GF-D8 (cell line): ENCODE measurements at places on chromosomes 4 and X.

- no peak for DNase-seq
Measured at GRCh38 chr4:110475881-110476818, at the start of gene ENPEP. TSS of gene ENPEP (plus strand) at chr4:110476155. CDS start at chr4:110476415, 260 bp downstream.

GRCh38 chr4:30056016-30056766, 664.0 kb upstream of the PCDH7 start:
- DNase-seq = no peak

GRCh38 chr4:8594097-8595038, 1.8 kb downstream of the CPZ start:
- DNase-seq = peak; percentile 17

DNA sequence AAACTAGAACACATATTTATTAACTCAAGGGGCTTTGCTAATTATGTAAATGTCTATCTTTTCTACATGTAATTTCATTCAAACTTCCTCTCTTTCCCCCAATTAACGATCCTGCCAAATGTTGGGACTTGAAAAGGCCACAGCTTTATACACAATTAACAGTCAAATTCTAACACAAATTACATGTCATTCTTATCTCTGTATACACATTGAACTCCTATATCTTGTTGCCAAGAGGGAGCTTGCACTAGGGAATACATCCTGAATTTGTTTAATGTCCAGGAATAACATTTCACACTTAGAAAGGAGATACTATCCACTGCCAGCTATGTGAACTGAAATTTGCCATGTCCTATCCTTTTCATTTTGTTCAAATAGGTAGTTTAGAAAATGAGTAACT, 38.9 kb upstream of the MAB21L2 start:
- DNase-seq = no peak

- no peak for DNase-seq
Measured at GRCh38 chr4:52957835-52958631, 95.9 kb downstream of the RASL11B start.

GRCh38 chr4:6716958-6717655, 1.1 kb downstream of the BLOC1S4 start:
- no peak for DNase-seq

DNA sequence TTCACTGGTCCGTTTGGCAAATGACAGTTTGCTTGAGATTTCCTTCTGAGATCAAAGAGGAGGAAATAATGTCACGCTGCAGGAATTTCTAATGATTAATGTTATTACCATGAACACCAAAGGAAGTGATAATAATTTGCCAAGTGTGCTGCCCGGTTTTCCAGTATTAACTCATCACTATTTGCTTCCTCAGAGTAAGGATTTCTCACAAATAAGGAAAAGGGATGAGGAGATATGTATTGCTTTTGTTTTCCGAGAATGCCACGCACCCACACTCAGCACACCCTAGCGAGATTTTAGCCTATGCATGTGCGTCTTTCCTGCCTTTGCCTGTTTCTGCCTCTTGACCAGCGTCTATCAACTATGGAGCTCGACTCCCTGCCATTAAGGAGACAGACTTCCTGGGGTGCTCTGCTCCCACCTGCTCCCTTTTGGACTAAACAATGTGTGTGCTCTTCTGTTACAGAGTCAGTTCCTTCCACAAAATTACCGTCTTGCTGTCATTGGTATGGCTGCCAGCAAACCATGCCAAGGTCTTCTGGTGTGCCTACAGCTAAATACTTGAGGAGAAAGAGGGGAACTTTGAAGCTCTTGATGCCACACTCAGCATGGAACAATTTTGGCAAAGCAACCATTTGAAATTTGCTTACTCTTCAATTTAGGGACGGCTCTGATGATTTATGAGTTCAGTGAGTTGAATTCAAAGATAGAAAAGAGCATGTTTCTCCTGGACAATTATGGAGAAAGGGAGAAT, 393.1 kb upstream of the ZFP42 start:
- DNase-seq = no peak

DNA sequence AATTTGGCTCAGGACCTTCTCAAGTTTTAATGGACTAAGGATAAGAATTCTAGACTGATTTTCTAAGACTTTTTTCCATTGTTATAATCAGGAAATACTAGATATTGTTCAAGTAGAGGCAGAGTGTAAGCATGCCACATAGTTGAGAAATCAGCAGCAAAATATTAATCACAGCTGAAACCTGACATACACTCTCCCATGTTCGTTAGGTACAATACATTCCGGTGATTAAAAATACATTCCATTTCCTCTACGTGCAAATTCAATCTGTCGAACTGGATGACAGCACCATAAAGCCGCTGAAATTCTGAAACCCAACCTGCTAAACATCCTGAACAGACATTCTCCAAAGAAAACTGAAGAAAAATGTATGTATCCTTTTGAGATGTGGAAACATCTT, 587.6 kb upstream of the DIPK2B start:
- DNase-seq = no peak

DNA sequence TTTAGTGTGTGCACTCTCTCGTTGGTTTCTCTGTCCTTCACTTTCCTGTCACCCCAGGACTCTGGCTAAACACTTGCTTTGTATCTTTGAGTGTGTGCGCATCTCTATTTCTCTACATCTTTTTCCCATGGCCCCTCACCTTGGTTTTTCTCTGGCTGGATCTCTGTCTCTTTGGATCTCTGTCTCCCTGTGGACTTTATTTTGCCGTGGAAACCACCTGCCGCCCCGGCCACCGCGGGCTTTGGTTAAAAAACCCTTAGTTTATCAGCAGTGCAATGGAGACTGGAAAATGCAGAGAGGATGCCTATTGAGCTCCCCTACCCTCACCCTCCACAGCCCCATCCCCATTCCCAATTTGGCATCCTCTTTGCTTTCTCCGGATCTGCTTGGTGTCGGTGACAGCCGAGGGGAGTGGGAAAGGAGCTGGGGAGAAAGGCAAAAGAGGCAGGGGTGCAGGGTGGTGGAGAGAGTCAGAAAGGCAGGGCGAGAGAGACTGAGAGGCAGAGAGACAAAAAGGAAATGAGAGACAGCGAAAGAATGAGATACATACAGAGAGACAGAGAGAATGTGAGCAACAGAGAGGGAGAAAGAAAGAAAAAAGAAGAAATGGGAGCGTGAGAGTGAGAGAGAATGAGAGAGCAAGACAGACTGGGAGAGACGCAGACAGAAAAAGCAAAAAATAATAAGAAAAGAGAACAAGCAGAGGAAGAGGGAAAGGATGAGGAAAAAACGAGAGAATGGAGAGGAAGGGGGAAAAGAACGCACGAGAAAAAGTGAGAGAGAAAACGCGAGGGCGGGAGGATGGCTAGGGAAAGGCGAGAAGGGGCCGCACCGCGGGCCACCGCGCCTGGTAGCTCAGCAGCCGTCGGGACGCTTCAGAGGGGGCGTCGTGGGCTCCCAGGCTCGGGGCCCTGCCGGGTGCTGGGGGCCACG, 688 bp downstream of the GPR101 start:
- DNase-seq = no peak

GRCh38 chr4:76923619-76924357, 25.8 kb upstream of the SEPTIN11 start:
- no peak for DNase-seq

GRCh38 chr4:89134775-89135319, 23.5 kb downstream of the TIGD2 start:
- no peak for DNase-seq

GRCh38 chrX:123803331-123803983, 56.4 kb upstream of the XIAP start:
- DNase-seq = peak; percentile 1

GRCh38 chr4:123478859-123479345, 82.3 kb downstream of the SPRY1 start:
- DNase-seq = no peak

- no peak for DNase-seq
Measured at GRCh38 chr4:76950052-76950955, 752 bp downstream of the SEPTIN11 start.
